ENCODE measurements at places on chromosomes 1 and 21.

DNA sequence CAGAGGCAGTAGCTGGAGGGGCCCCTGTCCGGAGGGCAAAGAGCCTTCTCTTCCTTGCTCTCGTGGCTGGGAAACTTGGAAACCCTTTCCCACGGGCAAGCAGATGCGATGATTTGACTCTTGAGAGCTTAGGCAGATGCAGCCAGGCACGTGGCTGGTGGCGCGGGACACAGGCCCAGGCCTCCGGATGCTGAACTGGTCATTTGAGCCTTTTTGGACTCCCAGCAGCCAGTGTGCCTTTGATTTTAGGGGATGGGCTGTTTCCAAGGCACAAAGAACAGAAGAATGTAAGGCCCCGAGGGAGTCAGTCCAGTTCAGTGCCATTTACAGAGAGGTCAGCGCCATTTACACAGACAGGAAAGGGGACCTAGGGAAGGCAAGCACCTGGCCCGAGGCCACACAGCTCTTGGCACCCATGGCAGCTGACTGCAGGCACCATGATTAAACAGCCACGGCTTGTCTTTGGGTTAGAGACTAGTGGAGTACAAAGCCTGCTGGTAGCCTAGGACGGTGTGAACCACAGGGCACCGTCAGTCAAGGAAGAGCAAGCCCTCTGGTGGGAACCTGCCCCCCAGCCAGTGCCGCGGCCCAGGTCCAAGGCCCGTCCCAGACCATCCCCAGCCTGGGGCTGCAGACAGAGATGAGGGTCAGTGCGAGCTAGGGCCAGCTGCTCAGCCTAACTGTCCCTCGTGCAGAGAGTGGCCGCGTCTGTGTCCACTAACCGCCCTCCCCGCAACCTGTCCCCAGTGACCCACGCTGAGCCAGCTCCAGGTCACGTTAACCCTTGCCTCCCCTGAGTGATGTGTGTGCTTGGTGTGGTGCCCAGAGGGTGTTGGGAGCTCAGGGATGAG, 20.4 kb upstream of the CCDC27 start:
- no peak for ATAC-seq

DNA sequence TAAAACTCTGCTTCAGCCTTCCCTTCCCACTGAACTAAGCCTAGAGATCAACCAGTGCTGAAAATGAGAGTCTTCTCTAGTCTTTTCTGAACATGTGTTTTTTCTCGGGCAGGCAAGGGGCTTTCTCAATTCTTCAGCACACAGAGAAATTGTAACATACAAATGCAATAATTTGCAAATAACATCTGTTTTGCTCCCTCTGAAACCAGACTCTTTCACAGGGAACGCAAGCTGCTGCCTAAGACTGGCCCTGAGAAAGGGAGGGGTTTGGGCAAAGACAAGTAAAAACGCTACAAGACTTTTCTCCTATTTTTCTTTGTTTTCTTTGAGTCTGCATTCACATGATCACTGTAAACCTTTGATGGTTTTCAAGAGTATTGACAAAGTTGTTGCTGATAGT, 39.6 kb upstream of the VN1R5 start:
- ATAC-seq = no peak

- ATAC-seq = peak; percentile 75
Observed at GRCh38 chr1:215083383-215083961, 935 bp downstream of the KCNK2 start.

- ATAC-seq = peak; percentile 65
Observed at GRCh38 chr1:212315907-212316306, 30.7 kb downstream of the PPP2R5A start.

DNA sequence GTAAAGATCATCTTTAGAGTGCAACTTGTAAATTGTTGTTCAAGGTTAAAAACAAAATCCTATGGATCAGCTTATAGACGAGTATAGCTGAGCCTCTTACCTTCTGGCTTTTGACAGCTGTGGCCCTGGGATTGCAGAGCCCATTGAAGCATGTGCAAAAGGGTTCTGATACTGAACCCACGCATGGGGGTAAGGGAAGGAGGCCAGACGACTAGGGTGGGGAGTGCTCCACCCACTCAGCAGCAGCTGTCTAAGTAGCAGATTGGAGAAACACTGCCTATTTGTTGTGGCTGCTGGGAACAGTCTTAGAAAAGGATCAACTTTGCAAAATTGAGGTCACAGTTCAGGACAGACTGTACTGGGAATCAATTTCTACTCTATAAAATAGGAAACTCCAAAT, 16.1 kb downstream of the CD101 start:
- no peak for ATAC-seq

GRCh38 chr1:87953121-87953520, 624.4 kb downstream of the LMO4 start:
- no peak for ATAC-seq

DNA sequence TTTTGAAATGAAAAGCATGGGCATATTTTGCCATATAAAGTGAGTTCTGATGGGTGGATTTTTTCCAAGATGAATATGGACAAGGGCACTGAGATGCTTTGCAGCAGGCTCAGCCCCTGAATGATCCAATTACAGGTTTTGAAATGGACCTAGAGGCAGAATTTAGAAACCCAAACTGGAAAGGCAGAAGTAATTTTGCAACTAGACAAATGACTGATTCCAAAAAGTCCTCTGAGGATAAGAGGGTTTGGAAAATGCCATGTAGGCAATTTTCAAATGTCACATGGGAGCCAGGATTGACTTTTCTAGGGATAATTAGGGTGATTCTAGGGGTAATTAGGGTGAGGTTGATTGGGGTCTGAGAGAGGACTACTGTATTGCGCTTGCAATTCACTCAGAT, 148.9 kb upstream of the ZNF648 start:
- ATAC-seq = no peak

GRCh38 chr1:91596474-91596873, 95.8 kb downstream of the CDC7 start:
- no peak for ATAC-seq

DNA sequence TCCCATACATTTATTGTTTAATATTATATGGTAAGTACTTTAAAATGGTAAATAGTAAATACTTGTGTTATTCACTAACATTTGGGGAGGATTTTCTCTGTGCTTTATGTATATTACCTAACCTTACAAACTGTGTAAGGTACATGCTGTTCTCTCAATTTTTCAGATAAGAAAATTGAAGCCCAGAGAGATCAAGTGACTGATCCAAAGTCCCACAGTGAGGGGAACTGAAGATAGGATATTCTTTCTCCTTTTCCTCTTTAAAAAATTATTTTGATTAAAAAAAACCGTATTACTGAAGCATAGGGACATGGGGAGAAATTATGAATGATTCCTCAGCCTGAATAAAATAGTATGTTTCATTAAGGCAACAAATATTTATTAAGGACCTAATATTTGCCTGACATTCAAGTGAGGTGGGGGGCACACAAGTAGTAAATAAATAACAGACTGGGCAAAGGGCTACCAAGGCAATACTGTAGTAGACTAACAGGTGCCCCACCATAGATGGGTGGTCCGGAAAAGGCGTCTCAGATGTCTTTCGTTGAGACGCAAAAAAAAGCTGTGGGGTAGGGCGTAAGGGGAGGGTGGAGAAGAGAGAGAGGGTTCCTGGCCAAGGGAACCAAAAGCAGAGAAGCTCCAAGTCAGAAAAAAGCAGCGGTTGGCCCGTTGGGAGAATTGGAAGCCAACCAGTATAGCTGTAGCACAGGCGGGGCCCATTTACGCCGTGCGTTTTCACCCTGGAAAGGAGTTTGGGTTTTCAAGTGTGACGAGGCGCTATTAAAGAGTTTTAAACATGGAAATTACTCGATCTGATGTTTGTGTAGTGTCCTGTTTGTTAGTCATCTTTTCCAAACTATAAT, 944 bp upstream of the AGO3 start:
- ATAC-seq = peak; percentile 6

DNA sequence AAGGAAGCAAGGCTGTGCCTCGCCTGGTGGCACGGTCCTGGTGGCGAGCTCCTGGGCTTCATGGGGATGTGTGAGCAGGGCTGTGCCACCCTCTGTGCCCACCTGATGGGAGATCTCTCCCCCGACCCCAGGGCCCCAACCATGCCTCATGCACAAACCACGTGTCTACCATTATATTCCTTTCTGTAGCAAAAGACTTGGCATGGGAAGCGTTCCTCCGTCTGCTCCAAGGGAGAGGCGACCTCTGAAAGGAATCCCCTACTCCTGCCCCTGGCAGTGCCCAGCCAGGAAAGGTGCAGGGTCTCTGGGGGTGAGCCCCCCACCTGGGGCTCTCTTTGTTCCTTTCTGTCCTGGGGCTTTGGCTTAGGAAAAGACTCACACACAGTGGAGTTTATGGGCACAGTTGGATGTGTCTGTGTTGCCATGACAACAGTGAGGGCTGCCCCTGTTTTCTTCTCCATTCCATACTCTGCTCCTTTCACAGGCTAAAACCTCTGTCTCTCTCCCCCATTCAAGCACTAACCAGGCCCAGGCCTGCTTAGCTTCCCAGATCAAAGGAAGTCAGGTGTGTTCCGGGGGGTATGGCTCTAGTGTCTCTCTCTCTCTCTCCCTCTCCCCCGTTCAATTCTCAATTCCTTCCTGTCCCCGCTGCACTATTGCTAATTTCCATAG, 21.4 kb upstream of the LRRN2 start:
- no peak for ATAC-seq

DNA sequence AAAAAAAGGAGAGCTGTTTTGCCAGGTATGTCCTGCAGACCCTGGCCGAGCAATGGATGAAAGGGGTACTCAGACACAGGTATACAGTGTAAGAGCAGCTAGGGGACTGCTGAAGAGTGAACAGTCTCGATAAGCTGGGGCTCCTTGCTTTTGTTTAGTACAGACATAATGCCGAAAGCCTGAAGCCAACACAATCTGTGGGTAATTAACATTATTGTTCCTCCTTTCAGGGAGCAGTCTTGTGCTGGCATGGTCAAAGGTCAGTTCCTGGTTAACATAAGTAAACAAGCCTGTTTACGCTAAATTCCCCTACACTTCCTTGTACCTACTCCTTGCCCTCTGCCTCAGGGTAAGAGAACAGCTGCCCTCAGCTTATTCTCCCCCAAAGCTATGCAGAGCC, 272.3 kb upstream of the ST6GALNAC5 start:
- no peak for ATAC-seq

GRCh38 chr1:94591823-94592570, 50.4 kb upstream of the F3 start:
- ATAC-seq = no peak

- ATAC-seq = no peak
Observed at GRCh38 chr21:45540601-45540970, 1.7 kb downstream of the SLC19A1 start.

DNA sequence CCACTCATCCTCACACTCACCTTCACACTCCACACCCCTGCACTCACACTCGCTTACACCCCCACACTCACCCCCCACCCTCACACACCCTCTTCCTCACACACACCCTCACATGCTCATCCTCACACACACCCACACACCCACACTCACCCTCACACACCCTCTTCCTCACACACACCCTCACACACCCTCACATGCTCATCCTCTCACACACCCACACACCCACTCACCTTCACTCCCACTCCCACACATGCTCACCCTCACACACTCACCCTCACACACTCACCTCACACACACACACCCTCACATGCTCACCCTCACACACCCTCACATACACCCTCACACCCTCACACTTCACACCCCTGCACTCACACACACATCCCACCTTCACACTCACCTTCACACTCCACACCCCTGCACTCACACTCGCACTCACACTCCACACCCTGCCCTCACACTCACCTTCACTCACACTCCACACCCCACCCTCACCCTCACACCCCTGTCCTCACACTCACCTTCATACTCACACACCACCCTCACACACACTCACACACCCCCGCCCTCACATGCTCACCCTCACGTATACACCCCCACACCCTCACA, 42.6 kb upstream of the EDN2 start:
- no peak for ATAC-seq

- ATAC-seq = no peak
Observed at GRCh38 chr21:42377951-42378340, 11.6 kb upstream of the TFF1 start.

DNA sequence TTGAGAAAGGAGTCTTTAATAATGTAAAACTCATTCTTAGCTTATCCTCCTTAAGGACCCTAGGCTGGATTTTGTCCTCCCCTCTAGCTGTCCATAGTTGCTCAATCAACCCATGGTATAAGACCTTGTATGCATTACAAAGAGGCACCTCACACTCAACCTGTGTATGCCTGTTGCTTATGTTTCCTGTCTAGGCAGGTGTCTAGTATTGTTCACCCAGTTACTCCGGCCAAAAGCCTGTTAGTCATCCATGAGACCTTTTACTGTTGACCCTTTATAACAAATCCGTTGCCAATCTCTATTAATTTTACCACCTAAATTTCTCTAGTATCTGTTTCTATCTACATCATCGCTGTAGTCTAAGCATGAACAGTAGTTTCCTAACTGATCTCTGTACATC, 3.7 kb downstream of the LYPLAL1 start:
- no peak for ATAC-seq

DNA sequence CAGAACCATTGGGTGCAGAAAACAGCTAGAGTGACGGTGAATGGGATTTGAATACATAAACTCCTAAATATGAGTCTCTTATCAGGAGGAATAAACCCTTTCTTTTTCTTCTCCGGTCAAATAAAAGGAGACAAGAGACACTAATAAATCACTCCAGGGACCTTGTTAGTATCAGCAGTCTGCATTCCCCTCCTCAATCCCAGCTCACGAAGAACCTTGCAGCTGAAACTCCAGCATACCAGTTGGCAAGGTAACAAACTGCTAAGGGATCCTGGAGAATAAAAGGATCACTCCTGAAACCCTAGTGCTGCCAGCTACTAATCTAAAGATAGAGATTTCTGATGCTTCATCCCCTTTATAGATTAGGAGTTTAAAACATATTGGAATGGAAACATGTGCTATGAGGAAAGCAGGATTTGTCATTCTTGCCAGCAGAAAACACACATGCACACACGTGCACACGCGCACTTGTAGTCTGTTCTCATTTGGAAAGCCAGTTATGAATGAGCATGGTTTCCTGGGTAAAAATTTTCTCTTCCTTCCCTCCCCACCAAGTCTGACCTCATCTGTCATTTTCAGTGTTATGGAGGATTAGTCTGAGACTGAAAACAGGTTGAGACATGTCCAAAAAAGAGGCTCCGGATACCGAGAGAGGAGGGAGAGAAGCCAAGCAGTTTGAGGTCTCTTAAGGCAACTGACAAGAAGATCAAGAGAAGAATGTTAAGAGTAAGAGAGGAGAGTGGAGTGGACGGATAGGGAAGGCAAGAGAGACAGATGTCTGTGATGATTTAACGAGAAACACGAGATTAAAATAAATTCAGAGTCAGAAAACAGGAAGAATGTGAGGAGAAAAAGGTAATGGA, 10.9 kb downstream of the IER5 start:
- ATAC-seq = peak; percentile 10

DNA sequence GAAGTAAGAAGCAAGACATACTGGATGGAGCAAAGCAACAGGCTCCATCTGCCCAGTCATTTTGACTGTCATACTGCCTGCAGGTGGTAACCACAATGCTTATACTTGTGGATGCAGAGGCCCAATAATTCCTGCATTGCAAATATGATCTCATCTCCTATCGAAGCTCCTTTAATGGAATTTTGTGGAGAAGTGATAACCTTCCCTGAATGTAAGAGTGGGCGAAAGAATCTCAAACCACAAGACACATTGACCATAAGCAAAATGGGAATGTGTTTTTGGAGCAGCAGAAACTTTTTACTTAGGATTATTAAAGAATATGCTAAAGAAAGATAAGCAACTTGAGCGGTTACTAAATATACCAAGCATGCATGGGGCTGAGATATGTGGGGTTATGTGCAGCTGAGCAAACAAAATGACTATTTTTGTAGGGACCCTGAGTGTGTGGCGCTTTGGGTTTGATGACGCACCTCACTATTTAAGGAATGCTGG, 77.4 kb upstream of the BACH1 start:
- peak; percentile 13 for ATAC-seq

Data from motor neuron (in vitro differentiated cells).